ENCODE measurements at places on chromosomes 3 and 15.

DNA sequence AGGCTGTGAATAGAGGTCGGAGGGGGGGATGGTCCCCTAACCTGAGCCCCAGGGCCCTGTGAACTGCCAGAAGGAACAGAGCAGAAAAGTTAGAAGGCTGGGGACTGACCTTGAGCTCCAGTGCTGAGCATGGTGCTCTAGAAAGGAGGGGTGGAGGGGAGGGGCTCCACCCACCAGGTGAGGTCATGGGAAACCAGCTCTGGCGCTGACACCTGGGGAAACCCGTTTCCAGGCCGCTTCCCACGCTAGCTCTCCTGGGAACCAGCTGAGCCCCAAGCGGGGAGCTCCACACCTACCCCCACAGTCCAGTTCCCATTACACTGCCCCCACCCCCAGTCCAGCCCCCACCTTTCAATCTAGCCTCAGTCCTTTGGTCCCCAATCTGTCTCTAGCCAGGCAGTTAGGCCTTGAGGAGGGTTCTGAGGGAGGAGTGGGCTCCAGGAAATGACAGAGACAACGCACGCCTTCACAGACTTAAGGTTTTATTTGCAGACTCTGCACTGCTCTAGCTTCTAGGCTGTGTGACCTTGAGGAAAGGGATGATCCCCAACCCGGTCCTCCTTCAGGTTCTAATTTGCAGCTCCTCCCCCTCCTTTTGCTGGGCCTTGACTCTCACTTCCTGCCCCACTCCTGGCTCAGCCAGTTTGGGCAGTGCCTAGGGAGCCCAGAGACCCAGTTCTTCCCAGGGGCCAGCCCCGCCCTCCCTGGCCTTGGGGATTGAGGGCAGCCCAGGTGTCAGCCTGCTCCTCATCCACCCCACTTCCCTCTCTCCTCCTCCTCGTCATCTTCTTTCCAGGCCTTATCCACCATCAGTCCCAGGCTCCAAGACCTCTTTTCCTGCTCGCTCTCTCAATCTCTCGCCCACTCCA is 2.1 kb downstream of the RHOV start:
- DNase-seq: no peak

DNA sequence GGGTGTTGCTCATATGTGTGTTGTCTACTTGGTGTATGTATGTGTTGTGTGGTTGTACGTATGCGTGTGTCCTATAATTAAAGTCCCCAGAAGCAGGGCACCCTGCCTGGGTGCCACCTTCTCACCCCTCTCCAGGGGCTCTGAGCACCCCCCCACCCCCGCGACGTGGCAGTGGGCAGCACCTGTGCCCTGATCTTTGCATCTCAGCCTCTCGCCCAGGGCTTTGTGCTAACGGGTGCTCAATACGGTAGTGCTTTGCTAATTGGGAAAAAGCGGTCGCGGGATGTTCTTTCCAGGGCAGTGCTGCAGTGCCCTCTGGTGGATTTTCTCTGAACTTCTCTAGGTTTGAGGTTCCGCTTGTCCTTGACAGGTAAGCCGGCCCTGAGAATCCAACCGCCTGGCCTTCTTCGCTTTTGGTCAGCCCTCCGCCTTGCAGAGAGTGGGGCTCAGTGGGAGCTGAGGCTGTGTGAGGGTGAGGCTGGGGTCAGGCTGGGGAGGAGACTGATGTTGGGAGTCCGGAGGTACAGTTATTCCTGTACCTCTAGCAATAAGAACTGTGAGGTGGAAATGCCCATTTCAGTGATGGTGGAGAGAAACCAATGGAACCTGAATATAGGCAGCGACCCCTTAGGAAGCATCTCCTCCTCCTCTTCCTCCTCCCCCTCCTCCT is 17.6 kb upstream of the EPHB3 start:
- peak; percentile 63 for DNase-seq

DNA sequence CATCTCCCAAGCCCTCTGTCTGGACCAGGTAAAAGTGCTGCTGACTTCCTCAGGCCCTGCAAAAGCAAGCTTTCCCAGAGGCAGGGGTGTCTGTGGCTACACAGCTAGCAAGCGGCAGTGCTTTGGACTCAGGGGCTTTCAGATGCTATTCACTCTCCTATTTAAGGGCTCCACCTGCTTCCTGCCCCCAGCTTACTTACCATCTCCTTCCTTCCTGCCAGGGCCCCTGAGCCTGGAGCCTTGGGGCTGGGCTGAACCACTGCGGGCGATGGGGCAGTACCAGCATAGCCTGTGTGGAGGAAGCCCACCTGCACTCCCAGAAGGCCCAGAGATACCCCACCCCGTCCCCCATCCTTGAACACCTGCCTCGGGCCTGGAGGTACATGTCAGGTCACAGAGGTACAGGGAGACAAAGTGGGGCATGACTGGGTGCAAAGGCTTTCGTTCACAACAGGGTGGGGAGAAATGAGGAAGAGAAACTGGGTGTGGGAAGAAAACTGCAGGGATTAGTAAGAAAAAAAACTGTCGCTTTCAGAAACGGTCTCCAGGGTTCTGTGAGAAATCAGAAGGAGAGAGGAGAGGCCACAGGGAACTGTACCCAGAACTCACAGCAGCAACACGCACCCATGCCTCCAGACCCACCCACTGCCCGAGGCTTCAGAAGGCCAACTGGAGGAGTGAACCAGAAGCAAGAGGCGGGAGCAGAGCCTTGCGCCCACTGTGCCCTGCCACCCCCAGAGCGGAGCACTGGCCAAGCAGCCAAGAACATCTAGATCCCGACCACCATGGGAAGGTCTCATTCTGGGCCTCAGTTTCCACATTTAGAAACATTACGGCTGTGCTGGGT is 49.5 kb downstream of the CCDC12 start:
- DNase-seq: no peak

- no peak for DNase-seq
These were observed 246.7 kb downstream of the SHOX2 start for GRCh38 chr3:157859541-157859940.

- no peak for DNase-seq
These were observed 123.4 kb downstream of the ATP10A start for GRCh38 chr15:25739687-25740121.

GRCh38 chr3:156558389-156558788 is 3.5 kb upstream of the SSR3 start:
- DNase-seq: no peak

GRCh38 chr15:80668546-80669236 is 26.4 kb upstream of the ABHD17C start:
- DNase-seq: no peak

DNA sequence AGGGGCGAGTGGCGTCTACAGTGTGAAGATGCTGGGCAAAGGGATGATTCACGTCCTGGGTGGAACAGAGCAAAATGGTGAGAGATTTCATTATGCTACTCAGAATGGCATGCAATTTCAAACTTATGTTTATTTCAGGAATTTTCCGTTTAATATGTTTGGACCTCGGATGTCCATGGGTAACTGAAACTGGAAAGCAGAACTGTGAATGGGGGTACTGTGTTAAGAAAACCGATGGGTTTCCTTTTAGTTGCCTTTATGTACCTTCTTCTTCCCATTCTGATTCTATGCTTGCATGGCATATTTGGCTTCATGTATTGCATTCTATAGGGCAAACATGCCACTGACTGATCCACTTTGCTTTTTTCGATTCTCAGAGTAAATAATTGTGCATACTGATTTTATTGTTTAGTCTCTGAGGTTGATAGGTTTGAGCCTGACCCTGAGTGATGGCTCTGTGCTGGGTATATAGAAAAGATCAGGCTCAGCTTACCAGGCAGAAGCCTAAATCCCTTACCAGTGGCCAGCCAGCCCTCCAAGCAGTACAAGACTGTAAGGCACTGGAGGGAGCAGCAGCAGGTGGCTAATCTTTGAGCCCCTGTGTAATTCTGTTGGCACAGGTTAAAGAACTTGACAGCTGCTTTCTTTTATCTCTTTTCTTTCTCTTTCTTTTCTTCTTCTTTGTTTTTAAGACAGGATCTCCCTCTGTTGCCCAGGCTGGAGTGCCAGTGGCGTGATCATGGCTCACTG is 4.5 kb downstream of the QTRT2 start:
- DNase-seq: no peak

DNA sequence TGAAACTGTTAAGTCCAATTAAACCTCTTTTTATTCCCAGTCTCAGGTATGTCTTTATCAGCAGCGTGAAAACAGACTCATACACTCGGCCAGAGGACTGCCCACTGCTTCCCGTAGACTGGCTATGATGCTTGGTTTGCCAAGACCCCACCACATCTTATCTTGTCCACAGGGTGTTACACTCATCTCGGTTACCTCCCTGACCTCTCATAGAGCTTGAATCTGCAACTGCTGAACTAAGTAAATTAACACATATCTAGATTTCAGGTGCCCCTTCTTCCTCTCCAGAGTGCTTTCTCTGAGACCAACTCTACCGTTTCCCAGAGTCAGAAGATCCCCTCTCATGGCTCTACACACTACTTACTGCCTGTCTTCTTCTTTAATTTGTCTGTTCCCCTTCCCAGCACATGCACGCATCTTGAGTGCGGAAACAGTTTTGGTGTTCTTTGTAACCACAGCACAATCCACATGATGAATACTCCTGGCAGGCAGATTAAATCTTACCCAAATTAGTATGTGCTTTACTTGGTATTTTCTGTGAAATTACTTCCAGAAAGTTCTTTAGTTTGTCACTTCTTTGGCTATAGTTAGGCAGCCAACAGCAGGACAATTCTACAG is 49.7 kb downstream of the CD200 start:
- DNase-seq: no peak
